ENCODE measurements at places on chromosomes 6 and 20.

- peak; percentile 28 for DNase-seq
These were observed 53.2 kb downstream of the PTPN1 start for GRCh38 chr20:50563133-50563944.

GRCh38 chr6:5995949-5996713 is 10.6 kb downstream of the NRN1 start:
- DNase-seq = peak; percentile 89

GRCh38 chr20:37349517-37350491 is 3.9 kb downstream of the SRC start:
- DNase-seq = no peak

GRCh38 chr6:45633272-45633908 is 255.7 kb upstream of the SUPT3H start:
- no peak for DNase-seq

DNA sequence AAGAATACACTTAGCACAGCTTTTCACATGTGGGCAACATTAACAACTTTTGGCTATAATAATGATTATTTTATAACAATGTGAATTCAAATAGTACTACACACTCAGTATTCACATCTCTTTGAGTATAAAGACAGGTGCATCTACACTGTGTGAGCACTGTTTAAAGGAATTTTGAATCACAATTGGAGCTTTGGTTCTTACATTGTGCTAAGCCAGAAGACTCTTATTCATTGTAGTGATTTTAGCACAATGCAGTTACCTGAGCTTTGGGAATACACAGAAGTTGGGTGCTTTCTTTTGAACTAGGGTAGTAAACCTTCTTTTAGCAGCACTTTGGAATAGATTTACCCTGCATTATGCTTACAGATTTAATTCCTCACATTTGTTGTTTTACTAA is 20.5 kb downstream of the RIMS1 start:
- no peak for DNase-seq

DNA sequence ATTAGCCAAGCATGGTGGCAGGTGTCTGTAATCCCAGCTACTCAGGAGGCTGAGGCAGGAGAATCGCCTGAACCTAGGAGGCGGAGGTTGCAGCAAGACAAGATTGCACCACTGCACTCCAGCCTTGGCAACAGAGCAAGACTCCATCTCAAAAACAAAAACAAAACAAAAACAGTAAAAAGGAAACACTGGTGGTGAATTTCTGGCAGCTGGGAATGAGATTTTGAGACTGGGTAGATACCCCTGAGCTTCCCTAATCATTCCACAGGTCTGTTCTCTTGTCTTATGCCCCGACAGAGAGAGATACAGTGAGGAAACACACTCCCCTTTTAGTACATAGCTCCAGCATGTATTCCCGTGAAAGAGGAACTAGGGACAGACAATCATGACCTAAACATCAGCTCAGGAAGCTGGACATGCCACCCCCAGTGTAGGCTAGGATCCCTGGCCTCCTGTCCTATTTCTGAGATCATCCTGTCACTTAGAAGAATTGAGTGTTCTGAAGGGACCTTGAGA is 9.6 kb downstream of the MAN1A1 start:
- DNase-seq = no peak

Data from NCI-H82 (cell line).